Stimulated activated CD4-positive, alpha-beta T cell treated with anti-CD3 and anti-CD28 coated beads, TNF-alpha, amount 100 ng/mL, for 24 hours (primary cell): ENCODE measurements at places on chromosomes 1 and 21.
A peak's percentile ranks its signal among the peaks of the same experiment; 100 is the strongest.

GRCh38 chr1:172357753-172358385 is 62.6 kb upstream of the C1orf105 start:
- no peak for DNase-seq

DNA sequence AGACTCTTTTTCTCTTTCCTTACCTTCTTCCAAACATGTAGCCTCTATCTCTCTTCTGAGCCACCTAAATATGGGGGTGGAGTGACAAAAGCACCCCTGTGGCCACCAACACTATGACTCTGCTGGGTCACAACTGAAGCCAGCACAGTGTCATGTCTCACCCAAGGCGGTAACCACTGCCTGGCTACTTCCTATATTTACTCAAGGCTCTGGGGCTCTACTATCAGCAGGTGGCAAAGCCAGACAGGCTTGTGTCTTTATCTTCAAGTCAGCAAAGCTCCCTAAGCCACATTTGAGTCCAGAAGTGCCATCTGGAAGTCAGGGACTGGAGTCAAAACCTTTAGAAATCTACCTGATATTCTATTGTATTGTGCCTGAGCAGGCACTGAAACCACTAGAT is 1515.2 kb downstream of the PLA2G4A start:
- DNase-seq: no peak

DNA sequence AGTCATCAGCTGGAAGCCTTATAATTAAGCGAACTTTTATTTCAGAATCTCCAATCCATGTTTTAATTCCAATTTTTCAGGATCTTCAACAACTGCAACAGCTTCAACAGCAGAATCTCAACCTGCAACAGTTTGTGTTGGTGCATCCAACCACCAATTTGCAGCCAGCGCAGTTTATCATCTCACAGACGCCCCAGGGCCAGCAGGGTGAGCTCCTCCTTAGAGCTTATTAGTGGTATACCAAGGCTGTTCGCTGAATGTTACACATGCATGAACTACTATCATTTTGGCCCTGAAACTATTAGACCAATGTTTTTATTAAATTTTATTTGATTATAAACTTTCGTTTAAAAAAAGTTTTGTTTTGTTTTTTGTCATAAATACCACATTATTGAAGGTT is 142.4 kb downstream of the CD247 start:
- no peak for DNase-seq

DNA sequence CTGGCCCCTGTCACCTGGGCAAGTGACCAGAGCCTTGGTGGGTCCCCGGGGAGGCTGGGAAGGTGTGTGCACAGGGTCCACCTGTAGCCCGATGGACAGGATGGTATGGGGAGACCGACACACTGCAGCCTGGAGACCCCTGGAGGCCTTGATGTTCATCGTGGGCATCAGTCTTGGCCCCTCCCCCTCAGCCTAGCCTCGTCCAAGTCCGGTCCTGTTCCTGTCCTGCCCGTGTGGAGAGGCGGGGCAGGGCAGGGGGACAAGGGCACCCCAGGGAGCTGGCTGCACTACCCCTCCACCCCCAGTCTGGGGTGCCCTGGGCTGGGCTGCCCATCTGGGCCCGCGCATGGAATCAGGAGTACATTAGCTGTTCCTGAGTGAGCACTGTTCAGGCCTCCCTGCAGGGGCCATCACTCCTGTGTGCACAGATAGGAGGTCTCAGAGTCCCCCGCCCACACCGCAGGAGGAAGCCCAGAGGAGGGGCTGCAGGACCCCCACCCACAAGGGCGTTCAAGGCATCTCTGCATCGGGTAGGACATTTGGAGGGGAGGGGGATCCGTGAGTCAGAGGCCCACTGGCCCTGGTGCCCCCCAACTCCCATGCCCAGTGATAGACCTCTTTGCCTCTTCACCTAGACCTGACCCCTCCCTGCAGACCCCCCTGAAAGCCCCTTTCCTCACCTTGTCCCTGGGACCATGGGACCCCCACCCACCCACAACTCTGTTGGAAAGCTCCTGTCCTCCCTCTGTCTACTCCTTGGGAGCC is 63.2 kb downstream of the WNT9A start:
- DNase-seq: no peak

- DNase-seq: no peak
These were observed 341.2 kb downstream of the PTPRU start for GRCh38 chr1:29577512-29577911.

DNA sequence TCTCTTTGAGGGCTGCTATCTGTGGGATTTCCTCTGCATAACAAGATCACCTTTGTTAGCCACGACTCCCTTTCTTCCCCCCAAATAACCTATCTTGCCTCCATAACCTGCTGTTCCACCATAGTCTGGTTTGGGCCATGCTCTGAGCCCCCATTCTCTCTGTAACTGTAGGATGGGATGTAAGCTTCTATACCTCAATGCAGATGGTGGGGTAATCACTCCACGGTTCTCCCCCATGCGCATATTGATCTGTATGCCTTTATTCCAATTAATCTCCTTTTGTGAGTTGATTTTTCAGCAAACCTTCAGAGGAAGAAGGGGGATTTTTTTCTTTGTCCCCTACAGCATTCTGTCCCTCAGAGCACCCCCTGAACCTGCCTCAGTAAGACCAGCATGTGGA is 170.1 kb upstream of the IRF2BP2 start:
- no peak for DNase-seq

GRCh38 chr1:95383111-95383510 is 149.1 kb downstream of the RWDD3 start:
- no peak for DNase-seq

- DNase-seq: no peak
These were observed 191.4 kb downstream of the DAB1 start for GRCh38 chr1:57232500-57232899.

- DNase-seq: no peak
These were observed 28.6 kb upstream of the FCAMR start for GRCh38 chr1:206998816-206999215.

- no peak for DNase-seq
These were observed 75.4 kb downstream of the VWA5B1 start for GRCh38 chr1:20366056-20366462.

GRCh38 chr1:225765982-225766674 is 11.5 kb upstream of the SRP9 start:
- DNase-seq: no peak

GRCh38 chr1:108016451-108016920 is 51.5 kb upstream of the VAV3 start:
- no peak for DNase-seq

GRCh38 chr1:6105218-6105679 is 59.6 kb downstream of the KCNAB2 start:
- DNase-seq: no peak

DNA sequence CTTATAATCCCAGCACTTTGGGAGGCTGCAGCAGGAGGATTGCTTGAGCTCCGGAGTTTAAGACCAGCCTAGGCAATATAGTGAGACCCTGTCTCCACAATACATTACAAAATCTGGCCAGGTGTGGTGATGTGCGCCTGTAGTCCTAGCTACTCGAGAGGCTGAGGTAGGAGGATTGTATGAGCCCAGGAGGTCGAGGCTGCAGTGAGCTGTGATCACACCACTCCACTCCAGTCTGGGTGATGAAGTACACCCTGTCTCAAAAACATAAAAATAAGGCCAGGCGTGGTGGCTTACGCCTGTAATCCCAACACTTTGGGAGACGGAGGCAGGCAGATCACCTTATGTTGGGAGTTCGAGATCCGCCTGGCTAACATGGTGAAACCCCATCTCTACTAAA is 27.7 kb downstream of the L1TD1 start:
- DNase-seq: no peak

GRCh38 chr1:230972855-230973271 is 5.8 kb downstream of the TTC13 start:
- peak; percentile 20 for DNase-seq
